Esophagus squamous epithelium (tissue), 5 donors: ENCODE measurements at places on chromosomes 5 and 9.

- no peak for DNase-seq
These were observed 19.9 kb upstream of the KCNIP1 start for GRCh38 chr5:170483701-170484458.

DNA sequence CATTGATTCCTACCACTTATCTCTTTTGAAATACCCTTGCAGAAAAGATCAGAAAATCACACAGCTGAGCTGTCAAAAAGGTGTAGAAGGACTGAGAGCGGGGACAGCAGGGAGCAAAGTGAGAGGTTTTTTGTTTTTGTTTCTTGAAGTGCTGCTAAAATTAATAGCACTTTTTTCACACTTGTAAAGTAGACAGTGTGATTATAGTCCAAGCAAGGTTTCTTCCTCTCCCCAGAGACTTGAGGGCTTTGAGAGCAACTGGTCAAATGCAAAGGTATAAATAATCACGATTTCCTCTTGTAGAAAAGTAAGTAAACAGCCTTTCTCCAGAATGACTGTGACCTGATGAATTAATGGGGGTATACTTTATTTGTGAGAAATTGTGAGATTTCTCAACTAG lies 326.9 kb downstream of the ZNF608 start:
- no peak for DNase-seq

DNA sequence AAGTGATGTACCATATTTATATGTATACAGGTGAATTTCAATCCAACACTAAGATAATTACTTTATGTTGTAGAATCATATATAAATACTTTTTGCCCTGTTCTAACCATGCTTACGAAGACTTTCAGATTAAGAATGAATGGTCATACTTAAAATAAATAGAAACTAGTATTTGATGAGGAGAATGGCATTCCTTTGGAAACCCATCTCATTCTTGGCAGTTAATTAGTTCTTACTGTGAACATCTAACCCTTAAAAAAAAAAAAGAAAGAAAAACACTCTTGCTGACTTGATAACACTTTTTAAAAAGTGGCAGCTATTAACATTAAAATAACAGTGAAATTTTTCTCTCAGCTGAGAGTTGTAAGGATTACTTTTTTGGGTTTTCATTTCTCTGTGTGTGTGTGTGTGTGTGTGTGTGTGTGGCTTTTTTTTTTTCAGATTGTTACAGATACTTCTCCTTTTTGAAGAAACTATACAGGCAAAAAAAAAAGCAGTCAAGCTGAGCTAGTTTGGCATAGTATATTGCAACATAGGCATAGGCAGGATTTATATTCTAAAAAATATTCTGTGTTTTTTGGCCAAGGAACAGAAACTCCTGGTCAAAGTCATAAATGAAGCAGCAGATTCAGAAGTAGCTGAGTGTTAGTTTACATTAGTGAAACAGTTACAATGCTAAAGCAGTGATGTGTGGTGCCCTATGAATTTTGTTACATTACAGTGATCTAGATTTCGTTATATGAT lies 163.5 kb downstream of the CD180 start:
- no peak for DNase-seq

GRCh38 chr9:93962561-93963440 lies 7.6 kb upstream of the BARX1 start:
- DNase-seq: peak; percentile 22

GRCh38 chr9:33125461-33125860 lies 41.7 kb downstream of the B4GALT1 start:
- DNase-seq: no peak

GRCh38 chr9:124688238-124688904 lies 82.7 kb downstream of the NR6A1 start:
- no peak for DNase-seq

DNA sequence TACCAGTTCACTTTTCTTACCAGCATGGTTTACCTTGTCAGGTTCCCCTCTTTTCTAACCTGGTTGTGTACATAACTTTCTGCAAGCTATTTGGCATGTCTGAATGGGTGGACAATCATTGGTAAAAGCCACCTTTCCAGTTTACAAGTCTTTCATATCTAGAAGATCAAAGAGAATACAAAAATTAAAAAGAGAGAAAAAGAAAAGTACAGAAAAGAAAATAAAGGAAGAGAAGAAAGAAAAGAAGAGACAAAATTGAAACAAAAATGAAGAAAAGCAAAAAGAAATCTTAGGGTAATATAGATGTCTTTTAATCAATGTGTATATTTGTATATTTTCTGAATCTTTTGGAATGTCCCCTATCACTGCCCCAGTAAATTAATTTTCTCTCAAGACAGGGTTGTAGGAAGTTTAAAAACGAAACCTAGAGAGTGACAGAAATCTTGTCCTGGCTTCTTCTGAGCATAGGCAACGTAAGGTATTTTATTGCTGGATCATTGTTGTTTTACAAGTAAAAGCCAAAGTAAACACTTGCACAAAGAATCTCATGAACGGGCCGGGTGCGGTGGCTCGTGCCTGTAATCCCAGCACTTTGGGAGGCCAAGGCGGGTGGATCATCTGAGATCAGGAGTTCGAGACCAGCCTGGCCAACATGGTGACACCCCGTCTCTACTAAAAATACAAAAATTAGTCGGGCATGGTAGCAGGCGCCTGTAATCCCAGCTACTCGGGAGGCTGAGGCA lies 98.7 kb upstream of the IFNE start:
- no peak for DNase-seq

DNA sequence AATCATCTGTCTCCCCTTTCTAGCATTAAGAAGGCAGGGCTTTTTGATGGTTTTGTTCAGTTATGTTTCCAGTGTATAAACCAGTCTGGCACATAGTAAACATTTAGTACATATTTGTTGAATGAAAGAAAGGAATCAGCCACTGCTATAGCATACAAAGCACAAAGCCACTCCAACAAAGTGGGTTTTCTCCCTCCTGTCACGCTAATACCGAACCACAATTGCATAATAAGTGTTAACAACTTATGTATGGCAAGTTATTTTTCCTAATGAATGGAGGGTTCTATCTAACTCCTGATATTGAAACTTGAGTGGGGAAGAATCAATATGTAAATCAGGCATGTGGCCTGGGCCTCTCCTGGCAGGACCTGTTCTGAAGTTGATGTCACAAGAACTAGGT lies 53.9 kb downstream of the PRUNE2 start:
- DNase-seq: no peak

GRCh38 chr9:92666236-92666635 lies 3.7 kb downstream of the IPPK start:
- no peak for DNase-seq

DNA sequence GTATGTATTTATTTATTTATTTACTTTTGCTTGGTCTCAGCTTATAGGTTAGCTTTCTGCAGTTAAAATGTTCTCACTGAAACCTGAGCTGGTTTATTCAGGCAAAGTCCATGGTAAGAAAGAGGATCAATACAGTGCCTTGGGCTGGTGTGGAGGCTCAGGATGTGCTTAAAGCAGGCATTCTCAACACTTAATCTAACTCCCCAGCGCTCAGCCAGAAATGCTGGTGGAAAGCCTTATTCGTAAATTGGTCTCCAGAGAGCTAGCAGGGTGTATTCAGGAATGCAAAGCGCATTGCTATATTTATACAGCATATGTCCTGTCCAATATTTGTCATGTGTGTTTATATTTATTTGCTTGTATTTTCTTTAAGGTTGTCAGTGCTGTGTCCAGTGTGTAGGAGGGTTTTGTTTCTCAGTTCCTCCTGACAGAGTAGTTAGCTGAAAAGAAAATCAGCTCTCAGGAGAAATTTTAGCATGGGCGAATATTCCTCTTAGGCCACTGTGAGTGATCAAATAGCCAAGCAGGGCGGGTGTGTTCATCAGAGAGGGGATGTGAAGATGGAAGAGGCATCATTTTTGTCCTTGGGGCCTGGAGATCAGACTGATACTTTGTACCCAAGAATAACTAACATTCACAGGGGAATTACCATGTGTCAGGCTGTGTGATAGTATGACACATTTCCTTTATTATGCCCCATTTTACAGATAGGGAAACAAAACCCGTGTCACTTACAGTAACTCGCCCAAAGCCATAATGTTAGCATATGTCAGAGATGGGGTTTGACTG lies 65.8 kb downstream of the DOCK2 start:
- no peak for DNase-seq

- no peak for DNase-seq
These were observed 180.1 kb downstream of the MACROH2A1 start for GRCh38 chr5:135218790-135219568.

- no peak for DNase-seq
These were observed 15.8 kb downstream of the RICTOR start for GRCh38 chr5:39058178-39058921.

- no peak for DNase-seq
These were observed 8.9 kb upstream of the TOR4A start for GRCh38 chr9:137268538-137269201.

DNA sequence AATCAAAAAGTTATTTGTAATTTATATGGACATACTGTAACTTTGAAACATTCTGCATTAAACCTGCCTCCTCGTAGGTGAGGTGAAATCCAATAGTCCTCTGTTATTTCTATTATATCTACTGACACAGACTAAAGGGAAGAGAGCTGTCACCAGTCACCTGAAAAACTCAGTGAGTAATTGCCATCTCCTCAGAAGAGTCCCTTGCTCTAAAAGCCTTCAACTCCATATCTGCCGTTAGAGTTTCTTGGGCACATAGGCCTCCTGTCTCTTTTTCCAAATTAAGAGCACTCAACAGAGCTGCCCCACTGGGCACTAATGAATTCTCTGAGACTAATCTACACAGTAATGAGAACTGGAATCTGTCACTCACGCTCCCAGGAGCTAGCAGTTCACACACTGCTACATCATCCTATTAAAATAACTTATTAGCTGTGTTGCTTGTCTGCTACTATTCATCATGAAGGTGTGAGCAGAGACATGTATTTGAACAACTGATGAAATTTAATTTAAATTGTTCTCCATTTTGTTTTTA lies 67.3 kb upstream of the VCAN start:
- no peak for DNase-seq
